ENCODE measurements at places on chromosomes 4 and X.

DNA sequence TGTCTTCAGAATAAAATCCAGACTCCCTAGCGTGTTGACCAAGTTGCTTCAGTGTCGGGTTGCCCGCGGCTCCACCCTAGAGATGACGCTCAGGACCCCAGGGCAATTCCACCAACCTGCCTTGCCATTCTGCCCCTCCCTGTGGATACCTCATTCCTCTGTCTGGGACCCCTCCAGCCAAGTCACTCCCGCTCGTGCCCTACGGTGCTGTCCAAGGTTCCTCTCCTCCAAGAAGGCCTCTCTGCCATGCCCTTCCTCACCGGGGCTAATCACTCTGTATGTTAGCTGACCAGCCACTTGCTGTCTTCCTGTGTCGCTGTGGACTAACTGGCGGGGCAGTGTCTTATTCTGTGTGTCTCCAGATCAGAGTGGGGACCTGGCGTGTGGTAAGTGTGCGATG is 46.6 kb downstream of the TENM3 start:
- no peak for DNase-seq

DNA sequence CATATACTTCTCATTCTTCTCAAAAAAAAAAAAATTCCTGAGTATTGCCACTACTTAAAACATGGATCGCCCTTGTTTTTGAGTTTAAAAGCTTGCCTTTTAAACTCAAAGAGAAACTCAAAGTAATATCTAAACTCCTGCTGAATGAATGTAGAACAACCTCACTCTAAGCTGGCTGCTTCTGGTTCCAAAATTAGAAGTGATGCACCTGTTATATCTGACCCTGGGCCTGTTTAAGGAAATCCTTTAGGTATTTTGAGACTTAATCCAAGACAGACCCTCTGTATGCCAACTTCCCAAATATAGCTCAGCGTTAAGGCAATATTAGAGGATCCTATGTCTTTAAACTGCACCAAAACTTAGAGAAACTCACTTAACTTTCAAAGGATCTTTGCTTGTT is 1.8 kb upstream of the OTUD4 start:
- DNase-seq, result no peak

DNA sequence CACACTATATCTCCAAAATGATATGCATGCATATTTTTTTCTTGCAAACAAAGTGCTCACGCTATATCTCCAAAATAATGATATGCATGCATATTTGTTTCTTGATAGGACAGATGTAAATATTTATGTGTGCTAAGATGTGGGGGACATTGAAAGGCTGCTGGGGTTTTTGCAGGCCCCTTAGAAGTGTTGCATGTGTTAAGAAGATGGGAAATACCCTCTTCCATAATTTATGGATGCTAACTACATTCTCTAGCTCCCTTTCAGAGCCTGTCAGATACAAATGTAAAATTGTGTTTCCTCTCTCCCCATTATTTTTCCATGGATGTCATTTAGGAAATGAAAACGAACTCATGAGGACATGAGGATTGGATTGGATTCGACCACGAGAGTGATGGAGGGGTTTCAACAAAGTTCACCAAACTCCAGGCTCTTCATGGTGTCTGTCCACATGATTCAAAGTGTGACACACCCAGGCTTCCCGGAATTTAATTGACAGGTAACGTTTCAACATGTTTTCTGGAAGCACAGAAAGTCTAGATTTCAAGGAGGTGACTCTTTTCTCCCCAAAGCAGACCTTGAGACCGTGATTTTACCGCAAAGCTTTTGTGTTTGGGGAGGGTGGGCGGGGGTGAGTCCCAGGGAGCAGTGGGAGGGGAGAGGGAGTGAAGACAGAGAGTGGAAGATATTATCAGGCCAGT is 94.4 kb upstream of the CD99 start:
- no peak for DNase-seq

DNA sequence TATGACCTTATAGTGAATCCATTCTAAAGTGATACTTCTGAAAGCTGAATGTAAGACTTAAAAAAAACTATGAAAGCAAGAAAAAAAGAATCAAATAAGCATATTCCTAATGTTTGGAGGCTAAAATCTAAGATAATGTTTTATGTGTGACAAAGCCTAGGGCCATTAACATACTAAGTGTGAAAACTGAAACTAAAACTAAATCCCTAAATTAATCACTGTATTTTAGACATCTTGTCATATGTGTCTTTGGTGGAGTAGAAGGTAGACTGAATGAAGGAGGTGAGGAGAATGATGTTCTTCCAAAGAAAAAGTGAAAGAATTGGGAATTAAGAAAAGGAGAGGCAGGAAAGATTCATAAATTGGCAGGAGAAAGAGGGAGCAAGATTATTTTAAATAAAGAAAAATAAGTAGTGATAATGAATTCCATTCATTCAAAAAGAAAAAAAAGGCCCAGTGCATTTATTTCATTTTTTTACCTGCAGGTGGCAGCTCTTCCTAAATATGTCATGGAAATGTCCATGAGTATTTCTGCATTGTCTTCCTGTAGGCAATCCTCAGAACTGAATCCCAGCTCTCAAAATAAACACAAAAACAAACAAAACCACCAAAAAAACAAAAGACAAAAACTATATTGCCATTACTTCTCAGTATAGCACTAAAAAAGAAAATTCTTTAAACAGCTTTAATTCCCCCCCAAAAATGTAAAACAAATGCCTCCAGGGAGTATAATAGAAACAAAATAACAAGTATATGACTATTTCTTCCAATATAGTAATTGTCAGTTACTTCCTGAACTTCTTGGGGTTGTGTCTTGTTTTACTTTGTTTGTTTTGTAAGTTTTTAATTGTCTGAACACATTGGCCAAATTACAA is 17.0 kb upstream of the AP1AR start:
- no peak for DNase-seq

- DNase-seq, result no peak
These were observed 32.1 kb upstream of the RAPGEF2 start for GRCh38 chr4:159070742-159071141.

- no peak for DNase-seq
These were observed 118.2 kb downstream of the EPHA5 start for GRCh38 chr4:65552057-65552456.

DNA sequence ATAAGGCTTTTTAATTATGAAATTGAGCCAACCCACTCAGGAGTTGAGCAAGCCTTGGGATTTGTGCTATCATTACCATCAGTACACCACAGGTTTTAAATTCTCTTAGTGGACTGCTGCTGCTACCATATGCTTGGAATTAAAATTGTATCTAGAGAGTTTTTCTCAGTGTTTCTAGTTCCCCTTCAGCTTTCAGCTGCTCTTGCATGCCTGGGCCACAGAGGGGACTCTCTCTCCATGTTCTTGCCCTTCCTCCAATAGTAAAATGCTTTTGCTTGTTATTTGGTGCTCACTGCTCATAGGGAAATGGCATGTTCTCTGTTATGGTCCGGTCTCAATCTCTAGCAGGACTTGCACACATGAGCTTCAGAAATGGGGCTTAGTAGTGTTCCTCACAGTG is 101.9 kb downstream of the IGSF1 start:
- no peak for DNase-seq

- DNase-seq, result no peak
These were observed 1597.8 kb upstream of the PCDH10 start for GRCh38 chr4:131551306-131551705.

DNA sequence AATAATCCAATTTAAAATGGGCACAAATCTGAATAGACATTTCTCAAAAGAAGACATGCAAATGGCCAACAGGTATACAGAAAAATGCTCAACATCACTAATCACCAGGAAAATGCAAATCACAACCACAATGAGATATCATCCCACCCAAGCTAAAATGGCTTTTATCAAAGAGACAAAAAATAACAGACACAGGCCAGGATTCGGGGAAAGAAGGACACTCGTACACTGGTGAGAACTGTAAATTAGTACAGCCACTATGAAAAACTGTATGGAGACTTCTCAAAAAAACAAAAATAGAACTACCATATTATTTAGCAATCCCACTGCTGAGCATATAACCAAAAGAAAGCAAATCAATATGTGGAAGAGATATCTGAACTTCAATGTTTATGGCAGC is 8.5 kb downstream of the SPP1 start:
- no peak for DNase-seq
